B cell (primary cell): ENCODE measurements at places on chromosomes 3 and 15. TPM values are rescaled to one million over a fixed set of nuclear protein-coding genes. Genes with fewer than 3 reads are reported as not detected.

Gene LPP
- total RNA-seq, result 81.7 and 94.5 TPM in 2 replicates

Gene PCSK6
- total RNA-seq, result 0.53 and 1.6 TPM in 2 replicates

Gene CAPN7
- 85.9 and 95.5 TPM in 2 replicates for total RNA-seq

Gene IGF1R
- total RNA-seq, result 23.1 and 27.3 TPM in 2 replicates

Gene SCN5A
- total RNA-seq, result 0.20 and 0.36 TPM in 2 replicates

Gene ATG7
- total RNA-seq, result 66.4 and 72.7 TPM in 2 replicates

Gene TTLL13
- 0.22 and 0.42 TPM in 2 replicates for total RNA-seq

Gene OR4M2
- not detected in 2 replicates for total RNA-seq

Gene ZNF80
- total RNA-seq, result 0.27 and 0.42 TPM in 2 replicates

Gene LRRC49
- total RNA-seq, result 0.49 and 1.4 TPM in 2 replicates

Gene MYO9A
- 66.1 and 75.5 TPM in 2 replicates for total RNA-seq

Gene STAB1
- total RNA-seq, result 4.0 and 4.5 TPM in 2 replicates

Gene FANCD2OS
- total RNA-seq, result not detected in 2 replicates

Gene ANKRD63
- total RNA-seq, result 0.25 and 0.44 TPM in 2 replicates

Gene SHF
- 15.4 and 16.9 TPM in 2 replicates for total RNA-seq

Gene GOLGA8T
- total RNA-seq, result 0.71 TPM in 1 of 2 replicates, not detected in the other

Gene STRA6
- not detected in 2 replicates for total RNA-seq

Gene CGNL1
- 0.12 and 0.24 TPM in 2 replicates for total RNA-seq

Gene FSTL1
- total RNA-seq, result not detected in 2 replicates

Gene SERPINI2
- total RNA-seq, result not detected in 2 replicates

Gene PLSCR2
- 0.54 and 0.61 TPM in 2 replicates for total RNA-seq
